Dermis microvascular lymphatic vessel endothelial cell (primary cell): ENCODE measurements at places on chromosomes 16 and 17. TPM values are rescaled to one million over a fixed set of nuclear protein-coding genes. Genes with fewer than 3 reads are reported as not detected.

TBC1D3I gene
- total RNA-seq: under 0.01 TPM in 1 of 2 replicates, not detected in the other

ALOX15B gene
- total RNA-seq: not detected in 2 replicates

CACNA1G gene
- not detected in 2 replicates for total RNA-seq

TERB1 gene
- under 0.01 TPM in 1 of 2 replicates, not detected in the other for total RNA-seq

GRB7 gene
- total RNA-seq: 0.13 TPM in 1 of 2 replicates, not detected in the other

OR1F1 gene
- not detected in 2 replicates for total RNA-seq

BCAS3 gene
- total RNA-seq: 11.3 and 20.4 TPM in 2 replicates

SLC2A4 gene
- 0.76 and 0.90 TPM in 2 replicates for total RNA-seq

CCL16 gene
- 0.13 and 0.38 TPM in 2 replicates for total RNA-seq

PRSS22 gene
- not detected in 2 replicates for total RNA-seq

PMP22 gene
- 30.8 and 40.2 TPM in 2 replicates for total RNA-seq

DNASE1L2 gene
- total RNA-seq: 0.25 and 0.26 TPM in 2 replicates

CENPT gene
- 14.5 and 20.0 TPM in 2 replicates for total RNA-seq

LDHD gene
- total RNA-seq: 0.39 and 1.0 TPM in 2 replicates

SMIM5 gene
- total RNA-seq: under 0.01 TPM in 1 of 2 replicates, not detected in the other

SLC13A2 gene
- not detected in 2 replicates for total RNA-seq

MNT gene
- 2.4 and 3.5 TPM in 2 replicates for total RNA-seq

FAM83G gene
- 7.2 and 11.3 TPM in 2 replicates for total RNA-seq

LRRC37A2 gene
- 1.8 and 2.1 TPM in 2 replicates for total RNA-seq

PMFBP1 gene
- total RNA-seq: under 0.01 TPM in 2 replicates

TMEM92 gene
- under 0.01 TPM in 1 of 2 replicates, not detected in the other for total RNA-seq

ABHD15 gene
- total RNA-seq: 5.0 and 5.6 TPM in 2 replicates

HEATR9 gene
- not detected in 2 replicates for total RNA-seq

CCDC200 gene
- total RNA-seq: not detected in 2 replicates

MT4 gene
- not detected in 2 replicates for total RNA-seq

SDK2 gene
- under 0.01 TPM in 1 of 2 replicates, not detected in the other for total RNA-seq

TBC1D3C gene
- not detected in 2 replicates for total RNA-seq

LRRC46 gene
- total RNA-seq: under 0.01 TPM in 2 replicates

RASL10B gene
- under 0.01 and 0.13 TPM in 2 replicates for total RNA-seq

PRR35 gene
- total RNA-seq: not detected in 2 replicates

KARS1 gene
- total RNA-seq: 131 and 144 TPM in 2 replicates

SEC14L1 gene
- total RNA-seq: 192 and 196 TPM in 2 replicates

PIRT gene
- total RNA-seq: not detected in 2 replicates

AATK gene
- total RNA-seq: 1.5 and 2.9 TPM in 2 replicates

PRKCB gene
- total RNA-seq: not detected in 2 replicates

CACNG5 gene
- not detected in 2 replicates for total RNA-seq

TMIGD1 gene
- not detected in 2 replicates for total RNA-seq

COG8 gene
- total RNA-seq: 17.7 and 29.5 TPM in 2 replicates

CAPNS2 gene
- total RNA-seq: 0.13 TPM in 2 replicates

PIPOX gene
- total RNA-seq: 1.1 and 1.2 TPM in 2 replicates

GPR139 gene
- total RNA-seq: not detected in 2 replicates

GLIS2 gene
- 0.38 and 0.39 TPM in 2 replicates for total RNA-seq

B4GALNT2 gene
- total RNA-seq: under 0.01 TPM in 1 of 2 replicates, not detected in the other

EFCAB5 gene
- total RNA-seq: 0.13 and 0.25 TPM in 2 replicates

KRT33B gene
- total RNA-seq: not detected in 2 replicates

ZNF771 gene
- 7.6 and 14.0 TPM in 2 replicates for total RNA-seq

TNK1 gene
- 2.1 and 2.3 TPM in 2 replicates for total RNA-seq

EPX gene
- not detected in 2 replicates for total RNA-seq

CASKIN2 gene
- 7.2 and 10.9 TPM in 2 replicates for total RNA-seq

ITGA2B gene
- 0.13 and 0.51 TPM in 2 replicates for total RNA-seq
